Dermis lymphatic vessel endothelial cell (primary cell): ENCODE measurements at places on chromosomes 6 and 20. TPM values are rescaled to one million over a fixed set of nuclear protein-coding genes. Genes with fewer than 3 reads are reported as not detected.

PDE10A gene
- total RNA-seq = 9.0 and 9.9 TPM in 2 replicates

KCNK5 gene
- total RNA-seq = not detected in 2 replicates

BCAS1 gene
- not detected in 2 replicates for total RNA-seq

KIF6 gene
- total RNA-seq = 0.22 and 0.43 TPM in 2 replicates

RAET1E gene
- total RNA-seq = not detected in 2 replicates
